Activated T-helper 1 cell treated with anti-CD3 and anti-CD28 coated beads, Interleukin-2, amount 50 U/mL, for 16 hours (primary cell): ENCODE measurements at places on chromosomes 1 and 21.

GRCh38 chr1:164783778-164784555, 225.0 kb downstream of the PBX1 start:
- no peak for DNase-seq

- DNase-seq, result no peak
These were observed 11.4 kb downstream of the NEK7 start for GRCh38 chr1:198168227-198168626.

GRCh38 chr21:39004634-39005501, 178.4 kb downstream of the PSMG1 start:
- no peak for DNase-seq

DNA sequence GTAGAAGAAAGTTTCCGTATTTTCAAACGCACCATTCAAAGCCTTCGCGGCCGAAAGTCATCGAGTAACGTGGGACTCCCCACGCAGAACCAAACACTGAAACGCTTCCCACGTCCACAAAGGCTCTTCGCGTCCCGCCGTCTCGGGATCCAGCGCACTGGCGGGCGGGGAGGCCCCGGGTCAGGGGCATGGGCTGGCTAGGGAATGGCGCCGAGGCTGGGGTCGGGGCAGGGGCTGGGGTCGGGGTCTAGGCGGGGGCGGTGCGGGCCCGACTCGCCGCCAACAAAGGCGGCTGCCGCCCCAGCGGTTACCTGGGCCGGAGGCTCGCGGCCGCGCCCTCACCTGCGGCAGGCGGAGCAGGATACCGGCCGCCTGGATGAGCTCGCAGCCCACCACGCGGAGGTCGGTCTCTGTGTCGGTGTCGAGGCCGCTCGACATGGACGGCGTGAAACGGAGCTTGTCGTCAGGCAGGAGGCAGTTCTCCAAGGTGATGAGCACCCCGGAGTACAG, 403 bp downstream of the CCNL2 start:
- no peak for DNase-seq

DNA sequence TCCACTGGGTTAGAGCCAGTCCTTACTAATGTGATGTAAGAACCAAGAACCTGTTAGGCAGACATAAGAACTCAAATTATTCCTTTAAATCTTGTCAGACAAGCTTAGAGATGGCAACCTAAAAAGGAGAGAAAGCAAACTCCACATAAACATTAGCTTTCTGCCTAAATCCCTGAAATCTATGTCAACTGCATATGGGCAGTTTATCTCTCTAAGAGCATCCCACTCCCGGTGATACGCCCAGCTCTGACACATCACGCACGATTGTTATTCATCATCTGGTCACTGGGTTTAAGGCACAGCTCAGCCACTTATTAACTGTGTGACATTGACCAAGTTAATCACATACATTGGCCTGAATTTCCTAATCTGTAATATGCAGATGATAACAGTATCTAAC, 323.7 kb downstream of the HHIPL2 start:
- no peak for DNase-seq

DNA sequence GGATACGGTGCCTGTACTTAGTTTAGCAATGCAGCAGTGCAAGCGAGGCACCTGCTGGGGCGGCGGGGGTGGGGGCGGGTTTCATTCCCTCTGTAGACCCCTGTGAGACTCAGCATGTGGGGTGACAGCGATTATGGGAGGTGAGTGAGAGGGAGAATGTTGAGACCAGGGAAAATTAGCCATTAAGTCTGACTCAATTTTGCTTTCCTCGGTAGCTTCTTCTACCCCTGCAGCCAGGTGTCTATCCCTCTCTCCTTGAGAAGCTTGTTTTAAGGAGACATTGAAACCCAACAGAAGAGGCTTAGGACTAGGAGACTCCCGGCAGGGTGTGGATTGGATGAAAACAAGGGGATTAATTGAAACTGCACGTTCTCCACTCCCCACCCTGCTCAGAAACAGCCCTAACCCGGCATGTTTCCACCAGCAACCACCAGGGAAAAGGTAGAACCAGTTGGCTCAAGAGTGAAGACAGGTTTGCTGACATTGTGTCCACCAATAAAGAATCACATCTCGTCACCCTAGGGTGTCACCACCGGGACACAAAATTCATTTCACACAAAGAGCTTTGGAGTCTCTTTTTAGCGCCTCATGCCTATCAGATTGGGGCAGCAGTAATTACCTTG, 20.6 kb upstream of the ATF3 start:
- no peak for DNase-seq

GRCh38 chr1:38134294-38134755, 87.7 kb upstream of the POU3F1 start:
- no peak for DNase-seq

- no peak for DNase-seq
These were observed 45.7 kb upstream of the PLPPR4 start for GRCh38 chr1:99218572-99218971.

DNA sequence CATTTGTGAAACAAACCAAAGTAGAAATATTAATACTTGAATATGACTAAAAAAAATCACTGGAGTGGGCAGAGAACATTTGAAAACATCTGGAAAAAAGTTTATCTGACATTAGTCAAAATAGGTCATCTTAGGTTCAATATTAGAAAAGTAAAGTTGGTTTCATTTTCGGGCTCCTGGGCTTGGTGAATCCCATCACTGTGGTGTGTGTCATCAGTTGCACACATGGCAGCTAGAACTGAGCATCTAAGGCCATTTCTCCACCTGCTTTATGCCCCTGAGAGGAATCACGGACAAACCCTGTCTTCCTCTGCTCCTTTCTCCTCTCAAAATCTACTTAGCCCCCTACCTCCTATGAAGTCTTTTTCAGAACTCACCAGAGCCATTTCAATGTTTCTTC, 5.4 kb downstream of the HSD11B1 start:
- DNase-seq, result no peak

DNA sequence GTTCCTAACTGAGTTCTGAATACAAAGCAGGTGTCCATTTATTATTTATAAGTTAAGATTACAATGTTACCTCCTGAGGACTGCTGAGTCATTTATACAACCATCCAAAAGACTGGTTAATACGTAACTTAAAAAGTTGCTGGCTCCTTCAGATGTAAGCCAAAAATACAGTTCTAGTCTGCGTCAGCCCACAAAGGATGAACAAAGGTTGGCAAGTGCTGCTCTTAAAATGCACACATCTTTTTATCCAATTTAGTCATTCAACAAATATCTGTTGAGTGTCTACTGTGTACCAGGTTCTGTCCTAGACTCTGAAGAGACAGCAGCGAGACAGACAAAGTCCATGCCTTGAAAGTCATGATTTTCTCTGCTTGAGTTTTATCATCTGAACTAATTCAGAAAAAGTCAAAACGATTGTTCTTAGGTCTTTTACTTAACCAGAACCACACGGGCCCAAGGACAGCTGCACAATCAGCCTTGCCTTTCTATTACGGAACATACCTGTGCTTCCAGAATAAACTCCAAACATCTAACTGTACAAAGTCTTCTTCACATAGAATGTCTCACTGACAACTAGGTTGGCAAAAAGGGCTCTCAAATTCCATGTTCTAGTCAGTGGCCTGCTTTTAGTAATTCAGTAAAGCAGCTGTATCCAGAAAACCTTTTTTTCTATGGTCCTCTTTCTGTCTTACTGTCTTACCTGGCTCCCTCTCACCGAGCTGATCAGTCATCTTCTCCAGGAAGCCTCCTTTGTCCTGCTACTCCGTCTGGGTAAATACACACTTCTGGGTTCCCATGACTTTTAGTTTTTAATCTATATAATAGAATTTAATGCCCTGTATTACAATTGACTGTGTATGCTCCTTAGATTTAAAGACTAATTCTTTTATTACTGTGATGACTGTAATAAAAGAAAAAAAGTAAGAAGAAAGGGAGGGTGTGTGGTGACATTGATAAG, 15.5 kb upstream of the CNN3 start:
- DNase-seq, result no peak

DNA sequence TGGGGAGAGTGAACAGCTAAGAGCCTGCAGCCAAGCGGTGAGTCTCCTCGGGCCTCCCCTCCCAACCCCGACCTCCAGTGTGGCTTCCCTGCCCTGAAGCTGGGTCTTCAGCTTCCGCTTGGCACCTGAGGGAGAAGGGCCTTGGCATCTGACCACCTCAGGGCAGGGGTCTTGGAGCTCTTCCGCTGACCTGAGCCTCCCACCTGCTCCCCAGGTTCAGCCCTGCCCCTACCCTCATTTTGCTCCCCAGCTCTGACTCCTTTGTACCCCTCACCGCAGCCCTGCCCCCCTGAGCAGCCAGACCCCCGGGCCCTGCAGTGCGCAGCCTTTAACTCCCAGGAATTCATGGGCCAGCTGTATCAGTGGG, 4.9 kb downstream of the ADAMTSL4 start:
- no peak for DNase-seq

DNA sequence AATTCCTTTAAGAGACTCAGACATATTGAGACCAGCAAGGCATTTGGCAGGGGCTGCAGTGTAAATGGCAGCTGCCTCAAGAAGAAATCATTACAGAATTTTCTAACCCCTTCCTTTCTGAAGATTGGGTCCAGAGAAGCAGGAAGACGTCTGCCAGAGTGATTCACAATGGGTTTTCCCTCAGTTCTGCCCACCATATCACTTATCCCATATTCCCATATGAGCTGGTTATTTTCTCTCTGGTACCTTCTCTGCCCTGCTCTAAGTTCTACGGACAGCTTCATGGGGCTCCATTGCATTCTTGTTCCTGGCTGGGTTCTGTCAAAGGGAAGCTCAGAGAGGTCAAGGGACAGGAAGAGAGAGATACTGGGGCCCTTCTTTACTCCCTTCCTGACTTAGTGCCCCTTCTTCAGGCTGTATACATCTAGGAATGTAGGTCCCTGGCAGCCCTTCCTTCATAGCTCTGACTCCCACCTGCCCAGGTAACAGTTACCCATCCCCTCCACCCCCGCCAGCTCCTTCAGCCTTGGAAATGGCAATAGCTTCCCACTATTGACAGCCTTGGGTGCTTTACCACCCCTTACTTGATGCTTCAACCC, 420.6 kb upstream of the DAB1 start:
- DNase-seq, result no peak

DNA sequence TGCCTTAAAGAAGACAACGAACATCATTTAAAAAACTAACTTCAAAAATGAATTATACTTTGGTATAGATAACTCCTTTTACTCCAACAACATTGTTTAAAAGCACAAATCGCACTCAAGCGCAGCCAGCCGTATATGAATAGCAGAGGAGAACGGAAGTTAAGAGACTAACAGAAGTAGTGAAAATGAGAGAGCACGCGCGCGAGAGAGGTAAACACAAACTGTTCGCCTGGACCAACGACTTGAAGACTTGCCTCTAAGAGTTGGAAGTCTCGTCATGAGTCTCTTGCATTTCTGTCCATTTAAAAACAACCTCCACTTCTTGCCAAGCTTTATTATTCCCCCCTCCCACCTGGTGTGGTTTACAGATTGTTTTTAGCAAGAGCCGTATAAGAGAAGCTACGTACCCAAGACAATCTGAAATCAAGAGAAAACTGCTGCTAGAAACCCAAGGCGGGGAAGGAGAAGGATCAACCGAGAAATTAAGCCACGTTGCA, 479 bp downstream of the SELENOF start:
- no peak for DNase-seq

DNA sequence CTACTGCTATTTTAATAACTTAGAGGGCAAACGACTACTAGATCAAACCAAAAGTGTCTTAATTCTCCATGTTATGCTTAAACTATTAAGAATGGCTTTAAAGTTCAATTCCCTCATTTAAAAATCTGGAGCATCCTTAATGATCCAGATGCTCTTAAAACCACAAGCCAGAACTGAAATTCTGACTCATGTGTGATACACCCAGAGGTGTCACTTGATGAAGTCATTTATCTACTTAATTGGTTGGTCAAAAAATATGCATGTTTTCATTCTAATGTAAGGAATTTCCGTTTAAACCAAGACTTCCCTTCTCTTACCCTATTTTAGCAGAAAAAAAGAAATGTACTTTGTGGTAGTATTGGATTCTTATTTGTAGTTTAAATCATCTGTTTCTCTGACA, 1261.2 kb upstream of the B3GALT2 start:
- DNase-seq, result no peak

- DNase-seq, result no peak
These were observed 10.6 kb downstream of the PGBD5 start for GRCh38 chr1:230415405-230416132.

DNA sequence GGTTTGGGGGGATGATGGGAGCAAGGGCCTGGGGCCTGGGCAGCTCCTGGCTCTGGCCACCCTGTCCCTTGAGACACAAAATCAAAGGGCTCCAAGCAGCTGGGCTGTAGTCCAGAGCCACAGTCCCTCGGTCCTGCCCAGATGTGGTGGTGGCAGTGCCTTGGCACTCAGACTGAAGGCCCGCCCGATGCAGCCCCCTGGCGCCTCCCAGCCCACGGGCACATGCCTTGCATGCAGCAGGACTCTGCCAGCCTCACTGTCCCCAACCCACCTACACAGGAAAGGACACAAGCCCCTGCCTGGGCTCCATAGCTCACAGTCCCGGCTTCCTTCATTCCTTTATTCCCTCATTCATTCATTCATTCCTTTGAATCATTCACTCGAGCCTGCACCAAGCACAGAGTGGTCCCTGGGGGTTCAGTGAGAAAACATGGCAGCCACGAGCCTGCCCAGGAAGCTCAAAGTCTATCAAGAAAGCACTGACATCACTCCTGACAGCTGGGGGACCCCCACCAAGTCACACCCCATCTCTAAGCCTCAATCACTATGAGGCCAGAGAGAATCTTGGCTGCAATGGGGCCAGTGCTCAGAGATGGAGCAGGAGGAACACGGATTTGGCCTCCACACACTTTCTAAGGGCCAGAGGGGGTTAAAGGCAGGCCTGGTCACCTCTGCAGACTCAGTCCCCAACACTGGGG, 5.8 kb downstream of the SDC3 start:
- no peak for DNase-seq

DNA sequence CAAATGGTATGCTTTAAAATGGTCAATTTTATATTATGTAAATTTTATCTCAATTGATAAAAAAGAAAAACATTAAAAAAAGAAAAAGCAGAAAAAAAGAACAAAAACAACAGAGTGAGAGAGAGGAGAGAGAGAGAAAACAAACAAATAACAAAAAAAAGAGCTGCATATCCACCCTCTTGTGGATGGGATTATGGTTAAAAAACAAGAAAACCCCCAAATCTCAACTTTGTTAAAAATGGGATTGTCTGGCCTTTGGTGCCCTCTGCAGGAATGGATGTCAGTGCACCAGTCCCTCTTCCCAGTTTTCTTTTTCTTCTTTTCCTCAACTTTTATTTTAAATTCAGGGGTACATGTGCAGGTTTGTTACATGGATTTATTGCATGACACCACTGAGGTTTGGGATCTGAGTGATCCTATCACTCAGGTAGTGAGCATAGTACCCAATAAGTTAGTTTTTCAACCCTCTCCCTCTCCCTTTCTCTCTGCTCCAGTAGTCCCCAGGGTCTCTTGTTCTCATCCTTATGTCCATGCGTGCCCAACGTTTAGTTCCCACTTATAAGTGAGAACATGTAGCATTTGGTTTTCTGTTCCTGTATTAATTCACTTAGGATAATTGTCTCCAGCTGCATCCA, 28.1 kb downstream of the RNF187 start:
- no peak for DNase-seq
